ENCODE measurements at places on chromosomes 16 and 17.

DNA sequence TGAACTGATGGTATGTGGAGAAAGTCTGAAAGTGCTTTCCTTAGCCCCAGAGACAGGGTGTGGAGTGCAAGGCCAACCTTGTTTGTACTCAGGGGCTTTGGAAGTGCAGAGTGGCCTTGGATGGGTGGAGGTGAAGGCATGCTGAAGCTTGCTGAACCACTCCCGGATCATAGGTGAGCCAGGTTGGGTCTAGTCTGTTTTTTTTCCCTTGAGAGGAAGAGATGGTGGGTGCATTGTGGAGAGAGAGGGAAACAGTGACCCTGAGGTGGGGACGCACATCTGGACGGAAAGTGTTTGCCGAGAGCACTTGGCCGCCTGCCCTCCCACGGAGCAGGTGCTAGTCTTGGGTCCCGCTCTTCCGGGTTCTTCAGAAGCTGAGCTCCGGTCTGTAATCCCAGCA is 12.5 kb downstream of the ABAT start:
- DNase-seq: no peak

- DNase-seq: no peak
These were observed 13.7 kb downstream of the GJD3 start for GRCh38 chr17:40350689-40351358.

GRCh38 chr16:67632415-67633172 is 12.3 kb upstream of the CARMIL2 start:
- no peak for DNase-seq

GRCh38 chr17:80067393-80067986 is 31.0 kb downstream of the CCDC40 start:
- no peak for DNase-seq

DNA sequence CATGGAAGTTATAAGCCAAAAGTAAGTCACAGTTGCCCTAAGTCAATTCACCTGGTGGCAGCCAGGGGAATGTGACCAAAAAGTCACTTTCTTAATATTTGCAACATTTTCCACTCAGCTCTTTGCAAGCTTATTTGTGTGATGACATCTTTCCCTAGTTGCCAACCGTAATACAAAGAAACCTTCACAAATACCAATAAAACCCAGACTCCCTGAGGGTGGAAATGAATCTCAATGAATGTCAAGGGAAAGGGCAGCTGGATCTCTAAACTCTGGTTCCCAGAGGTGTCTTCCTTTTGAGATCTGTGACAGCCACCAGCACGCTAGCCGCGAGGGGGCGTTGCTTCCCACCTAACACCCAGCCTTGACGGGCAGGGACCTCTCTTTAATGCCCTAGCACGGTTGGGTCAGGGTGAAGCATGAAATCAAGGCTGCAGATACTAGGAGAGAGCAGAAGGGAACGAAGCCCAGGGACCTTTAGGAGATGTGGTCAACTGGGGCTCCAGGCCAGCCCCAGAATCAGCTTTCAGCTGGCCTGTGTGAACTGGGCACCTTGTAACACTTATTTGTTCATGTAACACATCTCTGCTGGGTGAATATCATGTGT is 82.2 kb downstream of the CMC2 start:
- DNase-seq: no peak

DNA sequence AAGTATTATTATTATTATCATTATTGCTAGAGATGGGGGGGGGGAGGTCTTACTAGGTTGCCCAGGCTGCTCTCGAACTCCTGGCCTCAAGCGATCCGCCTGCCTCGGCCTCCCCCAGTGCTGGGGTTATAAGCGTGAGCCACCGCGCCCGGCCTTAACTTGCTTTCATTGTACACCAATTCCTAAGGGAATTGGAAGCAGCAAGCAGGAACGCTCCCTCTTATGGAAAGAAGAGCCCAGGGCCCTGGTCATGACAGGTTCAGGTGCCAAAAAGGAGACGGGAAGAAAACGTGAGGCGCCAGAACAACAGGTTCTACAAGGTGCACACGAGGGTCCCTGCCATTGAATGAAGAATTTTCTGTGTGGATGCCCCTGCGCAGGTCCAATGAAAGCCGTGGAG is 540 bp upstream of the RPL38 start:
- no peak for DNase-seq

DNA sequence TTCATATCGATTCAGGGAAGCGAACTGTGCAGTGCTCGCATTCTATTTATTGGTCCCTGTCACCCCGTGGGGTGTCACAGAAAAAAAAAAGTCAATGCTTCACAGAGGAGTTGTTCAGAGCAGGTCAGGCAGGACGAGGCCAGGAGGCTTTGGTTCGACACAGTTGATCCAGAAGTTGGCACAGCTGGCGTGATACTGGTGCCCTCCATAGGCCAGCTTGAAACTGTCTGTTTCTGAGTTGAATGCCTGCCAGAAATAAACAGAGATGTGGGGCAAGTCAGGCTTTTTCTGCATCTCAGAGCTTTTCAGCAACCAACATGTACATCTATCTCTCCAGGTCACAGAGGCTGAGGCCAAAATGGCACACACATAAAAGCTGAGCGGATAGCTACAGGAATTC is 29.1 kb downstream of the DUSP14 start:
- no peak for DNase-seq

- DNase-seq: no peak
These were observed 9.1 kb downstream of the DEXI start for GRCh38 chr16:10932959-10933710.

DNA sequence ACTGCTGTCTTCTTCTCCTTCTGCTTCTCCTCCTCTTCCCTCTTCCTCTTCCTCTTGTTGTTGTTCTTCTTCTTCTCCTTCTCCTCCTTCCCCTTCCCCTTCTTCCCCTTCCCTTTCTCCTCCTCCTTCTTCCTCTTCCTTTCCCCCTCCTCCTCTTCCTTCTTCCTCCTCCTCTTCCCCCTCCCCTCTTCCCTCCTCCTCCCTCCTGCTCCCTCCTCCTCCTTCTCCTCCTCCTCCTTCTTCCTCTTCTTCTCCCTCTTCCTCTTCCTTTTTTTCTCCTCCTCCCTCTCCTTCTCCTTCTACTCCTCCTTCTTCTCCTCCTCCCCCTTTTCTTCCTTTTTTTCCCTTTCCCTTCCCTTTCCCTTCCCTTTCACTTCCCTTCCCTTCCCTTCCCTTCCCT is 245.0 kb upstream of the IRX5 start:
- no peak for DNase-seq

DNA sequence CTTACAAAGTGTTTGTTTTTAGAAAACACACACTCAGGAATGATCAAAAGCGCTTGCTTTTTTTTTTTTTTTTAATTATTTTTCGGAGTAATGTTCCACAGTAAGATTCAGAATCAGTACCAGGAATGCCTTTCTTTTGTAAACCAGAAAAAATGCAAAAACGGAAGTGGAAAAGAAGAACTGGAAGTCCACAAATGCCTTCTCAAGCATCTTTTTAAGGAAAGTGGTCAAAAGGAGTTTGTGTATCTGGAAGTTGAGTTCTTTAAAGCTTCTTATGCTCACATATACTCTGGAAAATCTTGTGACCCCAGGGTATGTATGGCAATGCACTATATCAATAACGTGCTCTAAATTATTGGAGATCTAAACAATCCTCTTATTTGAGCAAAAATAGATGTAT is 126.0 kb downstream of the ABCA8 start:
- no peak for DNase-seq

DNA sequence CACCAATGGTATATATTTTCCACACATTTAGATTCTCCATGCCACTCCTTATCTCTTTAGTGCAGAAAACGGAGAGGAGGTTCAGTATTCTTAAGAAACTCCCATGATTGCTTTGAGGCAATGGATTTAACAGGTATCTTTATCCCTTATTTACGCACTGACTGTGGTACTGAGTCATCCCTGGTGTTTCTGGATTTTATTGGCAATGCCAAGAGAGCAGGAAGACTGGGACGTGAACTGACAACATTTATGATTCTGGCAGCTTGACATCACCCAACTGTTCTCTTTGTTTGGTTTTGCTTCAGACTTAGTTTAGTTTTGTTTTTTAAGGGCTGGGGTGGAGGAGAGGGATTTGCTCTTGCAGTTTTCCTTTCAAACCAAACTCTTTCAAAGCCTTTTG is 131.4 kb downstream of the WWOX start:
- no peak for DNase-seq

- no peak for DNase-seq
These were observed 35.5 kb downstream of the TNRC6A start for GRCh38 chr16:24764916-24765315.

- no peak for DNase-seq
These were observed 30.5 kb upstream of the CRYBA1 start for GRCh38 chr17:29216181-29216580.

- DNase-seq: no peak
These were observed 47.6 kb upstream of the MGAT5B start for GRCh38 chr17:76820561-76820960.
